LHCN-M2 (cell line): ENCODE measurements at places on chromosomes 4 and X. TPM values are rescaled to one million over a fixed set of nuclear protein-coding genes. Genes with fewer than 3 reads are reported as not detected.
A peak's percentile ranks its signal among the peaks of the same experiment; 100 is the strongest.

DNA sequence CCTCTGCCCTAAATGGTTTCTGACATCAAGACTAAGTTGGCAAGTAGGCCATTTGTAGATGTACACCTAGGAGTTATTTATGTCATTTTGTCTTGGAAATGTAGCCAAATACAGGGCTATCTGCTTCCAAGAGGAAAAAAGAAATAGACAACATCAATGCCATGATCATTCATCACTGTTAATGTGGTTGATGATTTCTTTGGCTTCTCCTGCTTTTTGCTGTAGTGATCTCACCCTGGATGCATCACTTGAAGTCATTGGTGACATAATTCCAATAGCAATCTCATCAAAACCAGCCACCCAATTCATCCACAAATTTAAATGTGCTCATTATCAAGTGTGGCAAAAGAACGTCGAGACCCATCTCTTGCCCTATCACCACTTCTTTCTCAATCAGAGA is 222.6 kb upstream of the PPARGC1A start:
- DNase-seq = no peak

HTRA3 gene
- total RNA-seq = 69.6 and 116 TPM in 2 replicates

DNA sequence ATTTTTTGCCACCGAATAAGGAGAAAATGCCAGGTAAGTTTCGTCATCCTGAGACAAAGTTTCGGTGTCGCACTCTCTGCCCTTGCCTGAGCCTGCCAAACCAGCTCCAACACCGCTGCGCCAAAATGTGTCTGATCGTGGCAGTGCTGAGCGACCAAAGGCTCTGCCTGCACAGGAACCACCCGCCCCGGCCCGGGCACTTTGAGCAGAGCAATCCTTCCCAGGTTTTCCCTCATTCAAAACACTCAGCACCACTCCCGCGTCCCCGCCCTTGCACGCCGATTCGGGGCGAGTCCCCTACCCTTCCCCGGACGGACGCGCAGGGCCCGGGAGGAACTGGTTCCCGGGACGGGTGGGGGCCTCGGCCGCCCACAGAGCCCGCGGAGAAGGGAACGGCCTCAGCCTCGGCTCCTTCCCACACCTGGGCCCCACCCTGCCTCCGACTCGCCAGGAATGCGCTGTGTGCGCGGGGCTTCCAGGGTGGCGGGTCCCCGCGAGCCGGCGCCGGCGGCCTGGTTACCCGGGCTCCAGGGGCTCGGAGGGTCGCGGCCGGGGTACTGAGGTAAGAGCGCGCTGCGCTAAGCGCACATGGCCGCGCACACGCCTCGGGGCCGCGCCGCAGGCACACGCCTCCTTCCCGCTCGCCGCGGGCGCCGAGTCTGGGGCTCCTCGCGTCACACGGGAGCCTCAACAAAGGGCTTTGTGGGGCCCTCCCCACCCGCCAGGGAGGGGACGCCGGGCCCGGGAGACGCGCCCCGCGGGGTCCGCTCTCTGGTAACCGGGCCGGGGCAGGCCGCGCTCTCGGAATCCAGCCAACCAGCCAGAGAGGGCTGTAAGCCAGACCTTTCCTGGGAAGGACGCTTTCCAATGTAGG is at the start of gene C4orf36:
Gene C4orf36 (minus strand): TSS at position 661 of the 874 bp plus-strand sequence. CDS start 902 bp downstream, outside the sequence.
- DNase-seq = no peak

- DNase-seq = no peak
These were observed 126.9 kb downstream of the ELOVL6 start for GRCh38 chr4:110071466-110071865.

DNA sequence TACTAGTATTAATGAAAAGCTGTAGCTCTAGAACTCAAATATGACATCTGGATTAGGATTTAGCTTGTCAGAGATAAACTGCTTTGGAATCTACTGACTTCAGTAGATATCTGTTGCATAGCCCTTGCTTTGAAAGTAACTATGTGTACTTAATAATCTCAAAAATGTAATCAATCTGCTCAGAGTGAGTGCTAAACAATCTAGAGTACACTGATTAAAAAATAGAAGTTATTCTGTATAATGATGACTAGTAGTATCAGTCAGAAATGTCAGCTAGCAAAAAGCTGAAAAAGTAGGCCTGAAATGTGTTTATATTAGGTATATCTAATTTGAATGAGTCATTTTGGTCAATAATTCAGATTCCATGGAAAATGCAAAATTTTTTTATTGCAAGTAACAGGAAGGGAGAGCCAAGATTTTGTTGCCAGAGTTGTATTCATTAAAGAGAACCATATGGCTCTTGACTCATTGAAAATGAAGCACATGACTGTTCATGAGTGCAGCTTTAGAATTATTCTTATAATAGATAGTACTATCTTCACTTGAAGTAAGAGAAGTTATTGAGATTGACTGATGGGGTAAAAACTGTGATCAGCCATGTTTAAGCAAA is 20.0 kb downstream of the CLCN3 start:
- DNase-seq = peak; percentile 27

DNA sequence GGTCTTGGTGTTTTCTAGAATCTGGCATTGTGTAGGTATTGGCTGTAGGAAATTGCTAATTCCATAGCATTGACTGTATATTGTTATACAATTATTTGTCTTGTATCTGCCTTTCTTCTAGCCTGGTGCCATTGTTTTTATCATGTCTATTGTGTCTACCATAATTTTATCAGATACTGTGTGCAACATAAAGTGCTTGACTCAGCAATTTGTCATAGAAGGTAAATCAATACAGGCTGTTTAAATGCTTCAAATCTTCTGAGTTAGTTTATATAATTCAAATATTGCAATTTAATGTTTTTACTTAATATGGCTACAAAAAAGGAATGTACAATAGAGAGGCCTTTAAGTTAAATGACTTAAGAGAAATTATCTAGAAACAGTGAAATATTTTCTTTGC is 263.3 kb upstream of the UGT8 start:
- no peak for DNase-seq

- peak; percentile 21 for DNase-seq
These were observed 430.7 kb downstream of the IDS start for GRCh38 chrX:149074398-149074797.

FGF13 gene
- 1.8 and 3.4 TPM in 2 replicates for total RNA-seq

DNA sequence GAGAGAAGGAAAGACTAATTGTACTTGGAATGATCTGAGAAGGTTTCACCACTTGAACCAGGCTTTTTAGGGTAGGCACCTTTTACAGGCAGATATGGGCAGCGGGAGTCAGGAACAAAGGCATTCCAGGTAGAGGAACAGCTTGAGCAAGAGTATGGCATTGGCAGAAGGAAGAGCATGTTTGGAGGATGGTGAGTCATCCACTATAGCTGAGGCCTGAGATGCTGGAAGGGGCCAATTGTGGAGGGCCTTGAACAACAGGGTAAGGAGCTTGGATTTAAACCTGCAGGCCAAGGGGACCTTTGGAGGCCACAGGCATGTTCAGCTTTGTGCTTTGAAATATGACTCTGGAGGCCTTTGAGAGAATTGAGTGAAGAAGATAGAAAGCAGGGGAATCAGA is 32.2 kb downstream of the PFKFB1 start:
- no peak for DNase-seq

DNA sequence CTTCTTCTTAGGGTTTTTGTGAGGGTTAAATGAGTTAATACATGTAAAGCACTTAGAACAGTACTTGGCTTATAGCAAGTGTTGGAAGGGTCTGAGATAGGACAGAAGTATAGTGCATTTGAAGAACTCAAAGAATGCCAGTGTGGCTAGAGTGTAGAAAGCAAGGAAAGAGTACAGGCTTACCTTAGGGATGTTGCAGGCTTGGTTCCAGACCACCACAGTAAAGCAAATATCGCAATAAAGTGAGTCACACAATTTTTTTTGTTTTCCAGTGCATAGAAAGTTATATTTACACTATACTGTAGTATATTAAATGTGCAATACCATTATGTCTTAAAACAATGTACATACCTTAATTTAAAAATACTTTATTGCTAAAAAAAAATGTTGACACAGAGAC is 41.3 kb downstream of the KIF4A start:
- no peak for DNase-seq

PPP1R2C gene
- not detected in 2 replicates for total RNA-seq

IQSEC2 gene
- total RNA-seq = 17.0 and 18.3 TPM in 2 replicates

GRCh38 chr4:29259556-29259955 is 1460.6 kb upstream of the PCDH7 start:
- DNase-seq = no peak

- DNase-seq = peak; percentile 75
These were observed 43.6 kb downstream of the RTL9 start for GRCh38 chrX:110402091-110402849.

DNA sequence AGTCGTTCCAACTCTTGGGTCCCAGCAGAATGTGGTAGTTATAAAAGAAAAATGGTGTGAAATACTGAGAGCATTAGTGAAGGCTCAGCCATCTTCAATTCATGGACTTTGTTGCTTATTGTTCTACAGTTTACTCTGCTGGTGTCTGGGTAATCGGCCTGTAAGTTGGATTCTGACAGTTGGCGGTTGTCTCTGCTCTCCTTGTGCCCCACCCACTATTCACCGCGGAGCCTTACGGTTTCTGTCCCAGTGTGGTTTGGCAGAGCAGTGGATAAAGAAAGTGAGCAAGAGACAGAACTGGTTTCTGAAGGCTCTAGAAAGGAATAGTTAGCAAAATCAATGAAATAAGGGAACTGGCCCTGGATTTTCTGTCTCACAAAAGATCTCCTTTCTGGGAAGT is 9.1 kb downstream of the LONRF3 start:
- no peak for DNase-seq

CENPE gene
- total RNA-seq = 43.9 and 53.7 TPM in 2 replicates

ADH7 gene
- not detected in 2 replicates for total RNA-seq
